ENCODE measurements at places on chromosomes 6 and 20. TPM values are rescaled to one million over a fixed set of nuclear protein-coding genes. Genes with fewer than 3 reads are reported as not detected.

Gene GNAS
- 1,406 TPM for total RNA-seq

DNA sequence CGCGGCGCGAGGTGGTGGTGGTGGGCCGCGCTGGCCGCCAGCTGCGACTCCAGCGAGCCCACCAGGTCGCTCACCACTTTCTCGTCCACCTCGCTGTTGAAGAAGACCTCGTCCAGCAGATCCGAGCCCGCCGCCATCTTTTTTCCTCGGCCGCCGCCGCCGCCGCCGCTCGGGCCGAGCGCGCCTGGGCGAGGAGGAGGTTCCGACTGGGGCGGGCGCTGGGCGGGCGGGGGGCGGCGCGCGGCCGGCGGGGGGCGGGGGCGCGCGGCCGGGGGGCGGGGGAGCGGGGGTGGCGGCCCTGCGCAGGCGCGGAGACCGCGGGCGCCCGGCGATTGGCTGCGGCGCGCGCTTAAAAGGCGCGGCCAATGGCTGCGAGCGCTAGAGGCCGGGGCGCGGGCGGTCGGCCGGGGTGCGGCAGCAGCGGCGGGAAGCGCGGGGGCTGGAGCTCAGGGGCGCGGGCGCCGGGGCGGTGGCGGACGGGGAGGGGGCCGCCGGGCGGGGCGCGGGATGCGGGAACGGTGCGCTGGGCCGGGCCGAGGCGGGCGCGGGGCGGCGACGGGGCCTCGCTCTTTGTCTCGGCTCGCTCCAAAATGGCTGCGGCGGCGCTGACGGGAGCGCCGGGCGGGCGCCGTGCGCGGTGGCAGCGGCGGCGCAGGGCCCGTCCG is at the start of gene TAF4:
Gene TAF4 (minus strand): TSS at position 208 of the 665 bp plus-strand sequence. CDS start 71 bp downstream, at position 137.
- DNase-seq: peak; percentile 88
- peak within 1 kb of the TSS; percentile 97 for H3K27ac ChIP-seq

Gene GSTA3
- total RNA-seq: not detected

- no peaks in the 10 kb centered on the region for H3K36me3 ChIP-seq
- no peak overlapping the region for H3K4me3 ChIP-seq
- H3K27me3 ChIP-seq: peaks cover 48% of the 10 kb centered on the region
- no peak for DNase-seq
- no peaks in the 10 kb centered on the region for H3K4me1 ChIP-seq
Observed at GRCh38 chr20:3672547-3673171, 9.2 kb downstream of the ADAM33 start.

GRCh38 chr6:133340557-133340956 is 99.4 kb downstream of the EYA4 start:
- no peak overlapping the region for H3K27ac ChIP-seq
- H3K27me3 ChIP-seq: no peaks in the 10 kb centered on the region
- peaks cover 6% of the 10 kb centered on the region for H3K36me3 ChIP-seq
- H3K4me3 ChIP-seq: no peak overlapping the region

DNA sequence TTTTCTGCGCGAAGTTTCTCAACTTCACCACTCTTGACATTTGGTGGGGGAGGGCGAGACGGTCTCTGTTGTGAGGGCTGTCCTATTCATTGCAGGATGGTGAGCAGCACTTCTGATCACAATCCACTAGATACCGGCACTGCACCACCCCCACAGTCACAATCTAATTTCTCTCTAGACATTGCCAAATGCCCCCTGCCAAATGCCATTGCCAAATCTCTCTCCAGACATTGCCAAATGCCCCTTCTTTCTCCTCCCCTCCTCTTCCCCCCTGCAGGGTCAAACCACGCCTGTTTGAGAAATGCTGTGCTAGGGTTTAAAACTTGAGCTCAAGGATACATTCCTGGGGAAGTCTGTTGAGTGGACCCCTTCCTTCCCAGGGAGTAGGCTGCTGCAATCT is 603.5 kb upstream of the CDH4 start:
- no peak overlapping the region for H3K27ac ChIP-seq
- peaks cover 18% of the 10 kb centered on the region for H3K27me3 ChIP-seq

Gene RIN2
- total RNA-seq: 44.8 TPM

Gene TFAP2A
- 143 TPM for total RNA-seq

GRCh38 chr6:42702200-42702599 is 20.2 kb downstream of the PRPH2 start:
- H3K4me1 ChIP-seq: no peaks in the 10 kb centered on the region
- H3K4me3 ChIP-seq: no peak overlapping the region
- H3K27ac ChIP-seq: no peak overlapping the region
- no peak for DNase-seq
- no peaks in the 10 kb centered on the region for H3K27me3 ChIP-seq
- H3K36me3 ChIP-seq: no peaks in the 10 kb centered on the region

GRCh38 chr20:31560746-31561598 is 44.1 kb upstream of the ID1 start:
- no peaks in the 10 kb centered on the region for H3K27me3 ChIP-seq
- H3K27ac ChIP-seq: peak overlapping the region; percentile 86
- DNase-seq: no peak
- peaks cover 42% of the 10 kb centered on the region for H3K4me1 ChIP-seq
- H3K4me3 ChIP-seq: no peak overlapping the region

- H3K27me3 ChIP-seq: no peaks in the 10 kb centered on the region
- peaks cover 14% of the 10 kb centered on the region for H3K36me3 ChIP-seq
- peak overlapping the region; percentile 96 for H3K4me3 ChIP-seq
- H3K27ac ChIP-seq: peak overlapping the region; percentile 99
- H3K4me1 ChIP-seq: peaks cover 48% of the 10 kb centered on the region
Observed at GRCh38 chr20:44208770-44209169, 1.8 kb downstream of the OSER1 start.

GRCh38 chr6:97316978-97317377 is 34.0 kb upstream of the MMS22L start:
- no peaks in the 10 kb centered on the region for H3K27me3 ChIP-seq
- H3K27ac ChIP-seq: no peak overlapping the region
- no peak overlapping the region for H3K4me3 ChIP-seq
- no peaks in the 10 kb centered on the region for H3K36me3 ChIP-seq
- H3K4me1 ChIP-seq: no peaks in the 10 kb centered on the region
